ENCODE measurements at places on chromosomes 2 and 18.

DNA sequence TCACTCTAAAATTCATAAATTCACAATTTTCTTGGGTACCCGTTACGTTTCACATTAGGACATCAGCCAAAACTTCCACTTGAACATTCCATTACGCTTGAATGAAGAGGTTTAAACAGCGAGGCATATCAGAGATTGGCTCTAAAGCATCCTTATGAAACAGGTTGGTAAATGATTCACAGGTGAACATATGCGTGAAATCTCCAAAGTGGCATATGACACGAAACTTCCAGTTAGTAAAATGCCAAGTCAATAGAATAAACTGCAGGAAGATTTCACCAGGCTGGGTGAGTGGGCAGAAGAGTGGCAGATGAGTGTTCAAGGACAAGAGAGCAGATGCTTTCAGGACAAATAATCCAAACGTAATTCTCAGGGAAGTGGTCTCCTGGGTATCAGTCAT lies 33.9 kb upstream of the GLS start:
- no peak for DNase-seq

DNA sequence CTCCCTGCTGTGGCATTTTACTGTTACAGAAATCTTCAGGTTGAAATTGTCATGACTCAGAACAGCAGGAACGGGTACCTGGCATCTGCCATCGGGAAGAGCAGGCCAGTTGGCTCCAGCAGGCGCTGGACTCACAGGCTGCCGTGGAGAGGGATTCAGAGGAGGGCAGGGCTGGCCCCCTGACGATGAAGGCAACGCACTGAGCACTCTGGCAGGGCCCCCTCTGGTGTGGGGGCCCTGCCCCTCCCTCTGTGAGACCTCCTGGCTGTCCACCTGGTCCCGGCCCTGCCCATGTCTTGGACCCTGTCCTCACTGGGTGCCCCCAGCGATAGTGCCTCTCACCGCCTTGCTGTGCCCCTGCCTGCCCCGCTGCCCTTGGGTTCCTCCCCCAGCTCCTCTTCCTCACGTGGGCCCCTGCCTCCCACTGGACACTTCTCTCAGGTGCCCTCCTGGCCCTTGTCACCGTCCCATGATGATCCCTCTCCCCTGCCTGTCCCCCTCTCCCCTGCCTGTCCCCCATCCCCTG lies 23.3 kb upstream of the ALLC start:
- DNase-seq = no peak

GRCh38 chr2:232731470-232731869 lies 34.3 kb downstream of the GIGYF2 start:
- no peak for DNase-seq

- DNase-seq = no peak
Measured at GRCh38 chr2:31038385-31038784, 99.9 kb downstream of the GALNT14 start.

- no peak for DNase-seq
Measured at GRCh38 chr2:179057737-179058136, 7.8 kb upstream of the CCDC141 start.

DNA sequence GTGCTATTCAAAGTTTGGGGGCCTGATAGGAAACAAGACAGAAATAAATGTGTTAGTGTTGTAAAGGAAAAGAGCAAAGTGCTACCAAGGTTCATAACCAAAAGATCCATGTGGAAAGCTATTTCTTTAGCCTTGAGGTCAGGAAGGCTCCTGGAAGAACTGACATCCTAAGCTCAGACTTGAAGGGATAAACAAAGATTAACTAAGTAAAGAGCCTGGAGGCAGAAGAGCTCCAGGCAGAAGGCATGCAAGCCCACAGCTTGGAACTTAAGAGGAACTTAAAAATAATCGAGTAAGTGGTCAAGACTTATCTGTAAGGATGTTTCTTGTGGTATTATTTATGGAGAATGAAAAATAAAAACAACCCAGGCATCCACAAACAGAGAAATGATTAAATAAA lies 245.0 kb upstream of the MGAT5 start:
- no peak for DNase-seq

GRCh38 chr2:1504311-1504750 lies 91.1 kb downstream of the TPO start:
- no peak for DNase-seq

DNA sequence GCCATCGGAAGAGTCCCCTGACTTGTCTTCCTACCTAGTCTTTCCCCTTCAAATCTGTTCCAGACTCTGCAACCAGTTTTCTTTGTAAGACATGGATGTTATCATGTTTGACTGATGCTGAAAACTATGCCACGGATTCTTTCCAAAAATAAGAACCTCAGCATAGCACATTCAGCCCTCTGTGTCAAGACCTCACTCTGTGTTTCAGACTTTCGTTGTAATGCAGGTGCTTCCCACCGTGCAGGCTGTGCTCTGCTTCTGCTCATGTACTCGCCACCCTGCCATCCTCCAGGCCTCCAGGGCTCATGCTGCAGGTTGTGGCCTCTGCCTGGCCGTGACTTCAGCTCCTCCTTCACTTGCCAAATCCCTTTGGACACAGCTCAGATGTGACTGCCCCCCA lies 347.0 kb upstream of the RAB12 start:
- DNase-seq = no peak

GRCh38 chr2:106094131-106094841 lies 99.8 kb downstream of the UXS1 start:
- no peak for DNase-seq

GRCh38 chr2:151733771-151734672 lies at the start of gene NEB:
Gene NEB (minus strand): TSS chr2:151734476. CDS start chr2:151733156, 1,320 bp downstream.
- DNase-seq = no peak

- DNase-seq = no peak
Measured at GRCh38 chr2:83596592-83597282, 862.3 kb downstream of the SUCLG1 start.

- no peak for DNase-seq
Measured at GRCh38 chr18:55247032-55247431, 287.8 kb upstream of the CCDC68 start.

DNA sequence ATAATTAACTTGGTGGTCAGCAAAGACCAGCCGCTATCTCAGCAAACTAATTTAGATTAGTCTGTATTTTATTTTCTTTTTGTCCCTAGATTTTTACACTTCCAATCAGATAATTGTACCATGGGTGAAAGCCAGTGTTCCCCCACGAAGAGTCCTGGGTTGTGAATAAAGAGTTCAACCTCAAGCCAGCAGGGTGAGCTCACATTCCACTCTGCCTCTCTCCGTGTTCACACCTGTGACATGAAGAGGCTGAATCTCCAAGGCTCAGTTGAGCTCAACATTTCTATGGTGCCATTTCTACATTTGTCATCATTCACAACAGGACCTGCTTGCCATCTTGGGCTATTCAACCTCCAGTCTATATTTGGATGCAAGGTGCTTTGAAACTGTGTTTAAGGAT lies 771.5 kb downstream of the GALR1 start:
- DNase-seq = no peak

DNA sequence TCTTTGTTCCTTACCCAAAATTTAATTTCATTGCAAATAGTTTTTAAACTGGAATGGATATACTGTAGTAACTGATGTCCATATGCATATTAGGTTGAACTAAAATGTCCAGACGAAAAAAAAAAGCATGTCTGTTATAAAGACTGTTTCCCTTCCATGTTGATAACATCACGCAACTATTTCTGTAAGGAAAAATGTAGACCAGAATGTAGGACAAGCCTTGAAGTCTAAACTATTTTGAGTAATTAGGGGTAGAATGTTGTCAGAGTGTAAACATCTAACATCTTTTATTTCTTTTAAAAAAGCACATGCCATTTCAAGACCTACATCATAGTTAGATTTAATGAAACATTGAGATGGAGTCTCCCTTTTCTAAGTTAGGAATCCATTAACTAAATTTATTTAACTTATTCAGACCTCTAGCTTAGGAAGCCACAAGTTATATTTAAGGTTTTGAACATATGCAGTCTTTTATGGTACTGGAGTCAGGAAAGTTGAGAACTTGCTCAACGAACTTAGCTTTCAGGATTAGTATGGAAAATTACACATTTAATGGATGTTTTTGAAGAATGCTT lies 7.9 kb downstream of the CALCRL start:
- DNase-seq = no peak

DNA sequence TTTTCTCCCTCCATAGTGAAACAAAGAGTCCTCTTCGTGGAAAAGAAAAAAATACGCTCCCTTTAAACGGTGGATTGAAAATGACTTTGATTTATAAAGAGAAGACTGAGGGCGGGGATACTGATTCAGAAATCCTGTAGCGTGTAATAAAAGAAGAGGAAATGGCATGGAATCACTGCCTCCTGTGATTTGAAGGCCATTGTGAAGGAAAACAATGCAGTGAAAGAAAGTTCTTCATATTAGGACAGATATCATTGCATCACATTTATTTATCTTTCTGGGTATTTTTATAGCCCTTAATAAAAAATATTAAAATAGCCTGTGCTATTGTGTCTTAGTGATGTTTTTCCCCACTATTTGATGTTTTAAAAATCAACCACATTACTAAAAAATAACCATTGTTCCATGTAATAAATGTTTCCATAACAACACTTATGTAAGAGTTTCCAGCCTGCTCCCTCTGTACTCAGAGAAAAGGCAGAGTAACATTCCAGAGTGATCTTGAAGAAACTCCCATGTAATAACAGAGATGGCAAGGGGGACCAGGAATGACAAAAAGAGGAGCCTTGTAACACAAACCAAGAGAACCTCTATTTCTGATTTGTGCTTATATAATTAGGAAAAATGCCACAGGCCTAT lies 8.0 kb downstream of the MRPL33 start:
- DNase-seq = no peak

GRCh38 chr18:63422864-63423304 lies 608 bp upstream of the VPS4B start:
- DNase-seq = no peak

DNA sequence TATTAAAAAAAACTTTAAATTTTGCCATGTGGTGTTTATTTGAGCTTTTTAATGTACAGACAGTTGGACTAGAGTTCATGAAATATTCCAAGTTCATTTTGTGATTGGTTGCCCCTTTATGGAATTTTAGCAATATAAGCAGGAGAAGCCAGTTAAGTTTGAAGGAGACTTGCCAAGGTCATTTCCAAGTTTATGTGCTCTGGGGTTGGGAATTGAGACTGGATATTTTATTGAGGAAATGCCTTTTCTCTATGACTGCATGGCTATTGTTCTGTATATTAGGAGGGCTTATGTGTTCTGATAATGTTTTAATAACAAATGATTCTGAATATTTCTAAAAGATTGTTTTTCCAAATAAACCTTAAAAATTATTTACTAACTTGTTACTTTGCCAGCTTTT lies 67.0 kb upstream of the TCF4 start:
- DNase-seq = no peak

- no peak for DNase-seq
Measured at GRCh38 chr18:7940379-7940778, 373.3 kb downstream of the PTPRM start.

- no peak for DNase-seq
Measured at GRCh38 chr2:99153921-99154604, 679 bp downstream of the TSGA10 start.

- no peak for DNase-seq
Measured at GRCh38 chr2:121171625-121172119, 113.3 kb downstream of the TFCP2L1 start.

DNA sequence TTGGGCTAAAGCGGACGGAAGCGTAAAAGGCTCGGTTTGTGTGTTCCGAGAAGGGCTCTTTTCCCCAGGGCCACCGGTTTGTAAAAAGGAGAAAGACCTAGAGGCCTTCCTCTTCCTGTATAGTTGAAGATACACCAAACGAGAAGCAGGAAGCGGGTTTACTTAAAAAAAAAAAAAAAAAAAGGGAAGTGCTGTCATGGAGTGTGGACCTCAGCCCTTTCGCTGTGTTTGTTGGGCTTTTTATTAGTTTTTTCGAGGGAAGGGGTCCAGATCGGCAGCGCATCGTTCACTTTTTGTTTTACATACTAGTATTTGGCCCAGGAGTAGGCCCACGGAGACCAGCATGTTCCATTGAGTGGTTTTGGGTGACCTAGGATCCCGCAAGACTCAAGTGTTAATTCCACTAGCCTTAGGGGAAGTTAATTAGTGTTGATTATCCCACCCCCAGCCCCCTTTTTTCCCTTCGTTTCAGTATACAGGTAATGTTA lies 676 bp downstream of the ACTR2 start:
- DNase-seq = peak; percentile 36

DNA sequence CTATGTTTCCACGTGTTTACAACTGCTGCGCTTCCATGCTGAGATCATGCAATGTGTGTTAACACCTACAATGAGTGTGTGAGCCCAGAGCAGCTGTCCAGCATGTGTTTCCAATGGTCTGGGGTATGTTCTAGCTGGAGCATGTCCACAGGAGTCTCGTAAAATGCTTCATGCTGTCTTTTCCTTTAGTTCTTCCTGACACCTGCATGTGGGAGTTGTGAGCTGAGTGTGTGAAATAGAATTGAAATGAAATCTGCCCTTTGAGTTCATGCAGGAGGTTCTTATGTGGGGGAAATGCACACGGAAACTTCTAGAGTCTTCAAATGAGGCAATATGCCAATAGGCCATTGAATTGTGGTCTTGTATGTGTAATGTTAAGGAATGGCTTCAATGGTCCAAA lies 205.1 kb downstream of the RND3 start:
- DNase-seq = no peak

DNA sequence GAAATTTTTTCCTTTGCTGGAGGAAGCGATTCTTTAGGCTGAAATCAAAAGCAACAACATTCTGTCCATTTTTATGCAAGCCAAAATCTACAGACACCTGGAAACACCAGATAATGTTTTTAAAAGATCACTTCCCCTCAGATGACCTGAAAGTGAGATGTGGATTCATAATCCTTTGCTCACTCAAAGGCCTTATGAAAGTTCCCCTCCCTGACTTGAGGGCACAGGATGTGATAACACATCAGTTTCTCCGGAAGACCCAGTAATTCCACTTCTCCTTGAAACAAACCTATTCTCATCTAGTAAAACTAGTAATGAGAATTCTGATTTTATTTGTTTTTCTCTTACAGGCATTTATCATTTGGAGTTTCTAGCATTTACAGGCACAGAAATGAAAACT lies 218.3 kb upstream of the RND3 start:
- no peak for DNase-seq

DNA sequence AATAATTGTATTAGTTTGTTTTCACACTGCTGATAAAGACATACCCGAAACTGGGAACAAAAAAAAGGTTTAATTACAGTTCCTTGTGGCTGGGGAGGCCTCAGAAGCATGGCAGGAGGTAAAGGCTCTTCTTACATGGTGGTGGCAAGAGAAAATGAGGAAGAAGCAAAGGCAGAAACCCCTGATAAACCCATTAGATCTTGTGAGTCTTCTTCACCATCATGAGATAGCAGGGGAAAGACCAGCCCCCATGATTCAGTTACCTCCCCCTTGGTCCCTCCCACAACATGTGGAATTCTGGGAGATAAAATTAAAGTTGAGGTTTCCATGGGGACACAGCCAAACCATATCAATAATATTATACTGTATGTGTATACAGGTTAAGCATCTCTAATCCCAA lies 73.3 kb upstream of the CABLES1 start:
- DNase-seq = no peak

Measured in GM19239 (cell line).